Spleen (tissue), 13 donors: ENCODE measurements at places on chromosomes 5 and 9. TPM values are rescaled to one million over a fixed set of nuclear protein-coding genes. Genes with fewer than 3 reads are reported as not detected.

Gene IL7R
- 98.0 TPM for total RNA-seq

DNA sequence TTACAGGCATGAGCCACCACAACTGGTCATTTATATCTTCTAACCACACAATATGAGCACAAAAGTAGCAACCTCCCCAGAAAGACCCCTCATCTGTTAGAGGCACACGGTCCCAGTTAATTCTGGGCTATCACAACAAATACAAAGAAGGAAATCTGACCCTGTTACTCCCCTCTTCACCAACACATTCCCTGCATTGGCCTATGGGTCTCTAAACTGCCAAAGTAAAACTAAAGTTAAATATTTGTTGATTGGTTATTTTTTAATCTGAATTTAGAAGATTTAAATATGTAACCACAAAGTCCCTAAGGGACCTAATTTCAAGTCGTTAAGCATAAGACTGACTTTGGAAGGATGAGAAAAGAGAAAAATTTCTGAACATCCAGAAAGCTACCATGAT, 496.7 kb upstream of the NMUR2 start:
- no peaks in the 10 kb centered on the region for H3K4me1 ChIP-seq
- no peak overlapping the region for H3K27ac ChIP-seq
- no peak for DNase-seq
- H3K27me3 ChIP-seq, result no peaks in the 10 kb centered on the region

DNA sequence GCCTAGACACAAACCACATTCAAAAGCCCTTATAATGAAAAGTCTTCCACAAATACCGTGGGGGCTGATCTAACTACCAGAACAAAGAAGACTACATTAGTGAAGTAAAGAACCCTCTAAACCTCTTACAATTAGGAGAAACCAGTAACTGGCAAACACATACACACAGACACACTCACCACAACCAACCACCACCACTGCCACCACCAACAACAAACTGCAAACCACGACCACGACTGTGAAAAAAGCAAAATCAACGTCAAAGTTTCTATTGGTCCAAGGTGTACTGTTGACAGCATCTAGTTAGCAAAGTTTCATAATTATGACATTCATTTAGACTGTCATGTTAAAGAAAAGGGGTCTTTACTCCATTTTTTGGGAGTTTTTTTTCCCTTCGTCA, 2.7 kb downstream of the CDO1 start:
- peaks cover 20% of the 10 kb centered on the region for H3K4me1 ChIP-seq
- no peak for DNase-seq
- H3K36me3 ChIP-seq, result no peaks in the 10 kb centered on the region
- H3K4me3 ChIP-seq, result no peak overlapping the region
- no peak overlapping the region for H3K27ac ChIP-seq
- H3K27me3 ChIP-seq, result peaks cover 41% of the 10 kb centered on the region

- no peak overlapping the region for H3K27ac ChIP-seq
- no peak overlapping the region for H3K4me3 ChIP-seq
Measured at GRCh38 chr5:53418409-53418808, 62.0 kb upstream of the FST start.
